ENCODE measurements at places on chromosomes 1 and 21. TPM values are rescaled to one million over a fixed set of nuclear protein-coding genes. Genes with fewer than 3 reads are reported as not detected.

The PAQR6 gene
- 0.81 TPM for polyA plus RNA-seq

The RNU1-1 gene
- polyA plus RNA-seq, result not detected

The DONSON gene
- polyA plus RNA-seq, result 14.1 TPM

The C1orf94 gene
- not detected for polyA plus RNA-seq

The ANKRD65 gene
- polyA plus RNA-seq, result 0.44 TPM
